ENCODE measurements at places on chromosomes 5 and 9.

DNA sequence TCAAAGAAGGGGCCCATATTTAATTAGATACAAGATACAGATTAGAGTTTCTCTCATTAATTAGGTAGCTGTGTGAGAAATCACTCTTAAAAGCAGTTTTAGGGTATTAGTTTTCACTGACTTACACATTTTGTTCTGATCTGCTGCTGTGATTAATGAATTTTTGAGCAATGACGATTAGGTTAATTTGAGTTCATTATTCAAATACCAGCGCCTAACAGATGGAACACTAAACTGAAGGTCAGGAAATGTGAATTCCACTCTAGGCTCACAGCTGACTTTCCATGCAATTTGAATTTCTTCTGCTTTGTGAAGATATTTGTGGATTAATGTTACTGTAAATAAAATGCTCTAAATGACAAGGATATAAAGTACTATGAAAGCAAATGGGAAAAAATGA lies 380.6 kb downstream of the ADGRV1 start:
- DNase-seq: no peak

GRCh38 chr9:2630158-2630557 lies 8.6 kb downstream of the VLDLR start:
- DNase-seq: no peak

- DNase-seq: no peak
These were observed 74.4 kb downstream of the ATG10 start for GRCh38 chr5:82046276-82046647.

DNA sequence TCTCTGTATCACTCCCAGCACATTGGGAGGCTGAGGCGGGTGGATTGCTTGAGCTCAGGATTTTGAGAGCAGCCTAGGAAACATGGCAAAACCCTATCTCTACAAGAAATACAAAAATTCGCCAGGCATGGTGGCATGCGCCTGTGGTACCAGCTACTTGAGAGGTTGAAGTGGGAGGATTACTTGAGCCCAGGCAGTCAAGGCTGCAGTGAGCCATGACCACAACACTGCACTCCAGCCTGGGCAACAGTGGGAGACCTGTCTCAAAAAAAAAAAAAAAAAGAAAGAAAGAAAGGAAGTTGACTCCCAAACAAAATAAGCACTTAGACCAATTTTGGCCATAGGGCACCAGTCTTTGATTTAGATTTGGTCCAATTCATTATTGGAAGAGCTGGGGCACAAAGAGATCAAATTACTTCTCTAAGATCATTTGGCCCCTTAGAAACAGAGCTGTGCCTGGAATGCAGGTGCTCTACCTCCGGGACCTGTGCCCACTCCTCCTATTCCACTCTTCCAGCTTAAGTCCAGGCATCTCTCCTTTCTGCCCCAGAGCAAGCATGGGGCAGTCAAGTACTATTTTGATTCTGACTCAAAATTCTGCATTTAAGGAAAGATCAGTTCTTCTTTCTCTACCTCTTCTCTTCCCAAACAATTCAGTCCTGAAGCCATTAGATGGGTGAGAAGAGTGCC lies 59.0 kb downstream of the ALDH7A1 start:
- DNase-seq: no peak

DNA sequence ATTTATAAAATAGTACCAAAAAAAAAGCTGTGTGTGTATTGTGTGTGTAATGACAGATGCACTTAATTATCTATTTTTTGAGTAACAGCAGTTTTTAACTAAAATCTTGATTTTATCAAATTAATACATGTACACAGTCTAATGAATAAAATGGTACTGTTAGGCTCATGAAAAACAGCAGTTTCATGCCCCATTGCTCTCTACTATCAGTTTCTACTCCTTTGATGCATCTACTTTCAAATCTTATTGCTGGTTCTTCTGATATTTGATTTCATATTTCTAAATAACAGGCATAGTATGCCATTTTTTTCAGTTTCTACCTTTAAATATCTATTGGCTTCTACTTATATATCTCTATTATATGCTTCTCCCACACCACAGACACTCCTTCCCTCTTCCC lies 117.4 kb downstream of the CCDC171 start:
- DNase-seq: no peak

GRCh38 chr5:133618141-133618540 lies 5.8 kb upstream of the FSTL4 start:
- DNase-seq: no peak
